Hematopoietic multipotent progenitor cell treated with erythropoietin and hydrocortisone succinate and interleukin-3 and kit ligand, for 15 days (in vitro differentiated cells): ENCODE measurements at places on chromosomes 16 and 17.

GRCh38 chr17:61306003-61306402, 93.6 kb upstream of the TBX2 start:
- no peak for DNase-seq

- no peak for DNase-seq
Observed at GRCh38 chr16:14101415-14101814, 30.3 kb downstream of the MRTFB start.

- no peak for DNase-seq
Observed at GRCh38 chr16:57863434-57864160, 61.3 kb upstream of the KIFC3 start.

DNA sequence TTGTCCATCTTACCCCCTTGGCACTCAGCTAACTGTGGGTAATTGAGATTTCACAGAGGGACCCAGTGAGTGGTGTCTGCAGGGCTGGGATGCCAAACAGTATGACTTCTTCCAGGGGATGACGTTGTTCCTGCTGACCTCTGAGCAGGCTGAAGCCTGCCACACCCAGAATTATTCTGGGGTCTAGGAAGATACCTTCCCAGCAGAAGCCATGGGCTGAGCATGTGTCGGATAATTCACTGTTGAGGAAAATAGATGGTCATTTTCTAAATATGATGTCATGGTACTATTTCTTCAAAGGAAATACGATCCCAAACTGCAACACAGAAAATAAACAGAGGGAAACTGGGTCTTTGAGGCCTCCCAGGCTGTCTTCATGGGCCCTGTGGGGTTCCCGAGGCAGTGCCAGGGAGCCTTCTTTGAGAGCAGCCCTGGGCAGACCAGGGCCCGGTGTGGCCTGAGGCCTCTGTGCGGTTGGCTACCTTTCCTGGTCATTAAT, 17.4 kb downstream of the WNT9B start:
- no peak for DNase-seq
